ENCODE measurements at places on chromosomes 5 and 9.

- no peak for DNase-seq
Measured at GRCh38 chr9:126986506-126986951, 71.9 kb downstream of the RALGPS1 start.

GRCh38 chr5:146440870-146441495, 6.2 kb upstream of the TCERG1 start:
- no peak for DNase-seq

GRCh38 chr5:141373673-141374317, at the start of gene PCDHGA6:
Gene PCDHGA6, plus strand, starts transcription at chr5:141373891. Its CDS starts 193 bp downstream, at chr5:141374084.
- DNase-seq, result peak; percentile 59

GRCh38 chr5:180399401-180400215, 46.5 kb upstream of the GFPT2 start:
- DNase-seq, result no peak

- no peak for DNase-seq
Measured at GRCh38 chr5:106698169-106698568, 972.6 kb downstream of the EFNA5 start.

DNA sequence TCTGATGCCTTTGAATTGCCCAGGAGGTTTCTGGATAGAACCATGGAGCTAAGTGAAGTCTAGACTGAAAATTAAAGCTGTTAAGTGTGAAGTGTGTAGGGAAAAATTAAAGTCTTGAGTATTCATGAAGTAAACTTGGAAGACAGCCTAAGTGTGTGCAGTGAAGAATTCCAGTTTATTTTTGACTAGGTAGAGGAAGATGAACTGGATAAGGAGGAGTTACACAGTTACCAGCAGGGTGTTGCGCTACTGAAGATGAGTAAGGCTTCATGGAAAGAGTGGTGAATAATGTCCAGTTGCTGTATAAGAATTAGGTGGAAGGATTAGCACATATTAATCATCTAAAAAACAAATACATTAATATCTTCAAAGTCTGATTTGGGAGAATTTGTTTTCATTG, 5.7 kb upstream of the CHD1 start:
- no peak for DNase-seq

DNA sequence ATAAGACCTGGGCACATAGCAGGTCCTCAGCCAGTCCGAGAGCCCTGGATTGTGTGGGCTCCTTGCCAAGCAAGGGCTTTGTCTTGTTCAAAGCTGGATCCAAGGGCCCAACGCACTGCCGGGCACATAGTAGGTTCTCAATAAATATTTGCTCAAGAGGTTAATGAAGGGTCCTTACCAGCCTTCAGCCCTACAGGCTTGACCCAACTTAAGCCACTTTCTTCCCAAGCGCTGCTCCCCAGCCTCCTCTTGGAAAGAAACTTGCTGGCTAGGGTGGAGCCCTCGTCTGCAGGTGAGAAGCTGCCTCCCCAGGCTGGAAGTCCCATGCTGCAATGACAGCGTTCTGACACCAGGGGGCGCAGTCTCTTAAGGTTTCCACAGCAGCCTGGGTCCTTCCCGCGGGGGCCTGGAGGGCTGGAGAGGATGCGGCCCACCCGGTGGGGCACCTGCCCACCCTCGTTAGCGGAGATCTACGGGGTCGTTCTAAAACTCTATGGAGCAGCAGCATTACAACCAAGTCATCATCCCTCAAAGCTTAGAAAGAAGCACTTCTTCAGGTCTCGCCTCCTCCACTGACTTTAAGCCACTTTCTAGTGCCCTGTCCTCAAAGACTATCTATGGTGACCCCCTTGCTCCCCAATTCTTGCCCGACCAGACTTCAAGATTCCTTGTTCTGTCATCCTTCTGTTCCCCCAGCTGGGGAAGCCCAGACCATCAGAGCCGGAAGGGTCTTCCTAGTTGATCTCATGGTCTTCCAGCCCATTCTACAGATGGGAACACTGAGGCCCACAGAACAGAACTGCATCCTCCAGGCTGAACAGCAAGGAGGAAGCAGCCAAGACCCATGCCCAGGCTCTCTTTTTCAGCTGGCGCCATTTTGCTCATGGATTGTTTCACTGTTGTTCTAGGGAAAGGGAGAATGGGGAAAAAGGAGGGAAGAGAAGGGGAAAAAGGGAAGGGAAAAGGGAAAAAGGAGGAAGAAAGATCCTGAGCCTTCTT, 115.4 kb downstream of the LHX2 start:
- peak; percentile 79 for DNase-seq

- DNase-seq, result no peak
Measured at GRCh38 chr5:117188211-117188610, 613.6 kb upstream of the SEMA6A start.

- no peak for DNase-seq
Measured at GRCh38 chr5:148393390-148393741, 9.6 kb downstream of the FBXO38 start.

All from SK-MEL-5 (cell line).